ENCODE measurements at places on chromosomes 2 and 18.

GRCh38 chr2:8679827-8680731 is 1.8 kb upstream of the ID2 start:
- DNase-seq = no peak

GRCh38 chr18:433960-434359 is 66.5 kb downstream of the COLEC12 start:
- DNase-seq = no peak

DNA sequence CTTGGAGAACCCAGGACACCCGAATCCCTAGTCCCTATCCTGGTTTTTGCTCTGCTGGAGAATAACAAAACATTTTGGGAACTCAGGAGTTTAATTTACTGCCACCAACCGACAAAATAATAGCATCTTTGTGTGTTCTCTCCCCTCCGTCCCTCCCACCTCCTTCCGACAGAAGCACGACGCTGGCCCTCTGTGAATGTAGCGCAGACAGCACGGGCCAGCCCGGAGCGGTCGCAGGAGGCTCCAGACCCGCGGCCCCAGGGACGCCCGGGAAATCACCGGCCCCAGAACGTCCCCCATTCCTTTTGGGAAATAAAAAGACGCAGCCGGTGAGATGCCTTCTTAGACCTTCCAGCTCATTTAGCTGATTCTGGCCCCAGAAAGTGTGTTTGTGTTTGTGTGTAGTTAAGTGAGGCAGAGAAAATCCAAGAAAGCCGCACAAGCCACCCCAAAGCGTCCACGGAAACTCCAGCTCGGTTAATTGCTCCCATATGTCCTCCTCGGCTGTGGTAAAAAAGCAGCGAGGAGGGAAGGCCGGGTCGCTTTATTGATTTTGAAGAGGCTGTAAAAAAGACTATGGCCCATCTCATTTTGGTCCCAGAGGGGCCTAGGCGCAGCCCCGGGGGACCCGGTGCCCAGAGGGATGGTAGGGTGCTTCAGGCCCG is 577 bp upstream of the TANC1 start:
- DNase-seq = peak; percentile 9

- no peak for DNase-seq
Observed at GRCh38 chr18:44918142-44918476, 237.4 kb downstream of the SETBP1 start.

- DNase-seq = no peak
Observed at GRCh38 chr18:67770520-67770919, 254.0 kb upstream of the DSEL start.

DNA sequence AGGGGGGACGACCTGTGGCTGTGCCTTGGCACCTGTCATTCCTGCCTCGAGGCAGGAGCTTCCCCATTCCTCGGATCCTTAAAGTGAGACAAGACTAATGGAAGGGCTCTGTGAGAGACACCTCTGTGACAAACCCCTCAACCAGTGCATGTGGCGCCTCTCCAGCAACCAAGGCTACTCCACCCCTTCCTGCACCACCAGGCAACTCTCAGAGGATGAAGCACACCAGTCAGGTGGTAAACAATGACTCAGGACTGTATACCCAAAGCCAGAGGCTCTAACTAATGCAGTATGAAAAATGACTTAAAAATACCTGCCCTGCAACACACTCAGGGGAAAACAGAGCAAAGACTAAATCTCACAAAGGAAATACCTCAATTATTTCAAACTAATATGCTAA is 136.9 kb downstream of the UXS1 start:
- no peak for DNase-seq

- DNase-seq = no peak
Observed at GRCh38 chr18:70246061-70246466, 40.6 kb upstream of the RTTN start.

DNA sequence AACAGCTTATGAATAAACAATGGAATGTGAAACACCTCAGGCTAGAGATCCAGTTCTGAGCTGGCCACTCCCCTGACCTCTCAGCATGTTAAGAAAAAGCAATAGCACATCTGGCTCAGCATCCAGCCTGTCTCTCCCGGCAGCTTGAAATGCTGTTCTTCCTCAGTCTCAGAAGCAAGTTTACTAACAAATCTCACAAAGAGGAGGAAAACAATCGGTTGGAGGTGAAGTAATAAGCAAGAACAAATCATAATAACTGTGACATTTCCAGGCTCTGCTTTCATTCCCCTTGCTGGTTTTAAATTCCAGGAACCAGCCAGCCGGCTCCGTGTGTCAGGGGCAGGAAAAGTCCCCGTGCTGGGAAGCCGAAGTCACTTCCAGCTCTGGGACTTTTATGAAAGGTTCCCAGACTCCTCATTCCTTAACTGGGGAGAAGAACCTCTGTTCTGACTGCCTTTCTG is 133.9 kb upstream of the ARL4C start:
- no peak for DNase-seq

DNA sequence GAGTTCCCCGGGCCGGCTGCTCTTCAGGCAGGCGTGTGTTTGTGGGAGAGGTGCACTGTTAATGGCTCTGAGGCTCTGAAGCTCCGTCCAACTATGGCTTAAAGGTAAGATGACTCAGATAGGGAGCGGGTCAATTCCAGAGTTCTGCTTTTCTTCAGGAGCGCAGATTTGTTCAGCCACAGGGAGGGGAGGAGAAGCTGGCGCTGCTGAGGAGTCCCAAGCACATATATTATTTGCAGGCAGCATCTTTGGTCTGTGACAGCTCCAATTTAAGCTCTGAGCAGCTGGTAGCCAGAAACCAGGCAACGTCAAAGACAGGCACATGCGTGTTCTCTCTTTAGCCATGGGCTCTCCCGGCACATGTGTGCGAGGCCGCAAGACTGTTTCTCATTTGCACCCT is 229.2 kb downstream of the BCL2 start:
- DNase-seq = no peak

GRCh38 chr2:150062416-150062815 is 425.1 kb downstream of the RND3 start:
- DNase-seq = no peak

GRCh38 chr2:222915092-222915957 is 54.5 kb downstream of the ACSL3 start:
- DNase-seq = no peak

- no peak for DNase-seq
Observed at GRCh38 chr18:13983506-13983905, 68.2 kb upstream of the MC2R start.

DNA sequence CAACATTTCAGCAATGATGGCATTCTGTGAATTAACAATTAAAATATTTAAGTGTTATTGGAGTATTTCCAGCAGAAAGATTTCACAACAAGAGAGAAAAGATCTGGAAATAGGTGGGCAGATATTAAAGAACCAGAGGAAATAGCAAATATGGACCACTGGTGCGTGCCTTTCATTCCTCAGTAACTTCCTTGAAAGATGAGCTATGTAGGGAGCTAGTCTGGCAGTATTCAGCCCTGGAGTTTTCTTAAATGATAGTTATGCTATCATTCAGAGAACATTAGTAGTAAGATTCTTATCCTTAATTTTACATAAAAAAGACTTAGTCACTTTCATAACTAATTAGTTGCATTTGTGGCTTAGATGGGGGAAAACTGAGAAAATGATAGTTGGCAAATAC is 41.5 kb downstream of the TANC1 start:
- no peak for DNase-seq

DNA sequence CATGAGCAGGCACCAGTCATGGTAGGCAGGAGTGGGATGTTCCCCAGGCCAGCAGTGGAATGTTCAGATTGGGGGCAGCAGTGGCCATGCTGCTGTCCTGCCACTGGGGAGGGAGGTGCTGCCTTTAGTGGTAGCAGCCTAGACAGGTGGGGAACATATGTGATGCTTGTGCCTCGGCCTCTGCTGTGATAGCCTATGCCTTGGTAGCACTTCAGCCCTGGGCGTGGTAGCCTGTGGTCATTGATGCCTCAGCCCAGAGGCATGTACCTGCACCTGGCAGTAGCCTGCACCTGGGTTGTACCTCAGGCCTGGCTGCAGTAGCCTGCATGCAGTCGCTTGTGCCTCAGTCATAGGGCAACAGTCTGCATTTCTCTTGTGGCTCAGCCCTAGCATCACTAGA is 7.1 kb downstream of the RFTN2 start:
- no peak for DNase-seq

- peak; percentile 59 for DNase-seq
Observed at GRCh38 chr2:1538663-1539062, 125.4 kb downstream of the TPO start.

DNA sequence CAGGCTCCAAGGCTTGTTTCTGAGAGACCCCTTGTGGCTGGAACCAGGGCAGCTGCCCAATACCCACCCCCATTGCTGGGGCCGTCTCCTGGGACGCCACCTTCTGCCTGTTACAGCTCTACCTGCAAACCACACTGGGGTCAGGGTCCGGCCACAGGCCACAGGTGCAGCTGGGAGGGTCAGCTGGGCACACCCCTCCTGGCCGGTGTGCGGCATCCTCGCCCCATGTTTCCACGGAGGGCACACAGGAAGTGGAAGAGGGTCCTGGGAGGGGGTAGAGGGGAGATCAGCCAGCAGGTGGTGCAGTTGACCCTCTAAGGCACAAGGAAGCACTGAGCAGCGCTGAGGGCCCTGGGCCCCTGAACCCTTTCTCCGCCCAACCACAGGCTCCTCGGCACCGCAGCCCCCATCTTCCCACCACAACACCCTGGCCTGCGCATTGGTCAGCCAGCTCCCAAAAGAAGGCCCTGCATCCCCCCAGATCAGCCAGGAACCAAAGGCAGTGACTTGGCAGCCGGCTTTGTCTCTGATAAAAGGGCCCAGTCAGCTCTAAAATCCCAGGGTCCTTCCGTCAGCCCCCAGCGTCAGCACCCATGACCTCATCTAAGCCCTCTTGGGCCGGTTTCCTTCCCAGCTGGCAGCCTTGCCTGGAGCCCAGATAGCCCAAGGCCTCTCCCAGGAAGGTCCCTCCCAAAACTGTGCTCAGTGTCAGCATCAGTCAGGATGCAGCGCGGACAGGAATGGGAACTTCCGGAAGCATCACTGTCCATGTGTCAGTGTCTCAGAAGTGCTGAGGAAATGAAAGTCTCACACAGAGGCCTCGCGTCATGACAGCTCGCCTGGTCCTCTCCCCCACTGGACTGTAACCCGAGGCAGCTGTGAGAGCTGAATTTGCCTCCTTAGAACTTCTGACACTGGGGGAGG is 1.7 kb downstream of the ERFE start:
- DNase-seq = no peak

DNA sequence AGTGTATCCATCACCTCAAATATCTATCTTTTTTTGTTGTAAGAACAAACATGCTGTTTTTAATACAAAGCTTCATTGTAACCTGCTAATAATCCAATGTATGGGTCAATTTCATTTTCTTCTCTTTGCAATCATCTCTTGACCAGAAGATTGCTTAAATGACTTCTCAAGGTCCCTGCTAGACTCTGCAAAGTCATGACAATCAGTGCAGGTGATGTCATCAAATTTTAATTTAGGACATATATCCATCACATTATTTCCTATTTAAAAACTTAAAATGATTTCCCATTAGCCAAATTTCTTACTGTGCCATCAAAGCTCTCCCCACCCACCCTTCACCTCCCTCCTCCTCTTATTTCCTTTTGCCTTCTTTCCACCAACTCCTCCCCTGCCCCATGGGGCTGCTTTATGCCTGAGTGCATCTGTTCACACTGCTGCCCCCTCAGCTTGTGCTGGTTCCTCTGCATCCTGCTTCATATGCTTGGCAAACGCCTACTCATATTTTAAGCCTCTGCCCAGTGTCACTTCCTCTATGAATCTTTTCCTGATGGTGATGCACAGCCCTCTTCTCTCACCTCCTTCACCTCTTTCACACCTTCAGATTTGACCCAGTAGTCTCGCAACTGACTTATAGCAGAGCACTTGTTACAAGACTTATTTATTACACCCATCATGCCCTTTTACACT is 20.3 kb downstream of the PLEK start:
- no peak for DNase-seq

DNA sequence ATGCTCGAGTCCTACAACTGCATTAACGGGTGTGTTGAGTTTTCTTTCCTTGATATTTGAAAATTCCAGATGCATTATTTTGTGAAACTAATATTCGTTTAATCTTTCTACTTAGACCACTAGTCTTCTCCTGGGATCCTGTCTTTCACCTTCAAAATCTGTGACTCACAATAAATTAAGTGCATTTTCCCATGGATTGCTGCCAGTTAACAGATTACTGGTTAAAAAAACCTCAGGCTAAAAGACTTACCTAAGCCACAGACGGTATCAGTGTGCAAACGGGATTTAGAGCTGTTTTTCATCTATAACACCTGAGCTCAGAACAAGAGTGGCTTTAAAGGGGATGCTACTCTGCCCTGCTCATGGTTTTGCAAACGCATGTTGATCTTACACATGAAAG is 10.2 kb downstream of the FECH start:
- DNase-seq = no peak

DNA sequence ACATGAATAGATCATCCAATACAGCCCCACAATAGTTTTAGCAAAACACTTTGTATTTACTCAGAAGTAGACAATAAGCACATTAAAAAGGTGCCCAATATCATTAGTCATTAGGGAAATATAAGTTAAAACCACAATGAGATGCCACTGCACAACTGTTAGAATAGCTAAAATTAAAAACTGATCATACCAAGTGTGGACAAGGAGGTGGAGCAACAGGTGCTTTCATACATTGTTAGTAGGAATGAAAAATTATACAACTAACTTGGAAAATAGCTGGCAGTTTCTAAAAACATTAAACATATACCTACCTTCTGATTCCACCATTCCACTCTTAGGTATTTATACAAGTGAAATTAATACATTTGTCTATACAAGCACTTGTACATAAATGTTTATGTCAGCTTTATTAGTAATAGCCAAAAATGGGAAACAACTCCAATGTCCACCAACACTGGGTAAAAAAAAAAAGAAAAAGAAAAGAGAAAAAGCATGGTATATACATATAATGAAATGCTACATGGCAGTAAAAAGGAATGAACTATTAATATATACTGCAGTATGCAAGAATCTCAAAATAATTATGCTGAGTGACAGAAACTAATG is 27.6 kb upstream of the UBE2E3 start:
- DNase-seq = no peak

DNA sequence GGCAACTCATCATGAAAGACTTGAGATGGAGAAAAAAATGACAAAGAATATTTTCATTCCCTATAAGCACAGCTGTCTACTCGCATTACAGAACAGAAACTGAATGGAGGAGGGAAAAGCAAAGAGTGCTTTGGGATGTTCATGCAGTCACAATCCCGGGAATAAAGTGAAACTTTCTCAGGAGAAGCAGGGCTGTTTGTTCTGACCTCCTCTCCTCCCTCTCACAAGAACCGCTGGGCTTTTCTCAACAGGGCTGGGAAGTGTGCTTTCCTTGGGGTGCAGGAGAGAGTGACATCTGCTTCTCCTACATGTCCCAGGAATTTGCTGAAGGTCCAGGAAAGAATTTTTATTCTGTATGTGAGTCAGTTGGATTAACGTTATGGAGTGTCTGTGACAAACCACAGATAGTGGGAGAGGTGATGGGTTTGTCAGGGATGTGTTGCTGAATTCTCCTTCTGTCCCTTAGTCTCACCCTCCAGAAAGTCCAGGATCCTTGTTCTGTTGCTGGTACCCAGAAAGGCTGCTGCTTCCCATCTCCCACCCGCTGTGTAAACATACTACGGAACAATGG is 125.6 kb downstream of the HRH4 start:
- DNase-seq = no peak
